Colonic mucosa (tissue), 4 donors: ENCODE measurements at places on chromosomes 2 and 18.
A peak's percentile ranks its signal among the peaks of the same experiment; 100 is the strongest.

GRCh38 chr2:50396298-50396631, 635.7 kb downstream of the NRXN1 start:
- no peak for DNase-seq

GRCh38 chr2:222707689-222708273, 36.3 kb downstream of the MOGAT1 start:
- no peak for DNase-seq

- peak; percentile 56 for DNase-seq
Measured at GRCh38 chr2:198296665-198297308, 492.4 kb downstream of the PLCL1 start.

DNA sequence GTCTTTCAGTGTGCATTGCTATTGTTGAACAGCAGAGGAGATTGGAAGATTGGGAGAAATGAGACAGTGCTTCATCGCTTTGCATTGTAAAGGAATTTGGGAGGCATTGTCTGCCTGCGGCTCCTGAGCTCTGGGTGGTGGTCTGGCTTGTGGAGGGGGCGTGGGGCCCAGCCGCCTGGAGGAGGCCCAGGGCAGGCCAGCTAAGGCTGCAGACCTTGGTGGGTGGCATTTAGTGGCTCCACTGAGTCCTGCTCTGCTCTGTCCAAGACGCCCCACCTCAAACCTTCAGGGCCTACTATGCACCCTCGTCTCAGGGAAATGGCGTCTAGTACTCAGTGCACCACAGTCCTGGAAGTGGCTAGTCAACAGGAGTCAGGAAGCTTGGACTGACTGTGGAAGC, 5.7 kb upstream of the HS1BP3 start:
- DNase-seq = no peak

DNA sequence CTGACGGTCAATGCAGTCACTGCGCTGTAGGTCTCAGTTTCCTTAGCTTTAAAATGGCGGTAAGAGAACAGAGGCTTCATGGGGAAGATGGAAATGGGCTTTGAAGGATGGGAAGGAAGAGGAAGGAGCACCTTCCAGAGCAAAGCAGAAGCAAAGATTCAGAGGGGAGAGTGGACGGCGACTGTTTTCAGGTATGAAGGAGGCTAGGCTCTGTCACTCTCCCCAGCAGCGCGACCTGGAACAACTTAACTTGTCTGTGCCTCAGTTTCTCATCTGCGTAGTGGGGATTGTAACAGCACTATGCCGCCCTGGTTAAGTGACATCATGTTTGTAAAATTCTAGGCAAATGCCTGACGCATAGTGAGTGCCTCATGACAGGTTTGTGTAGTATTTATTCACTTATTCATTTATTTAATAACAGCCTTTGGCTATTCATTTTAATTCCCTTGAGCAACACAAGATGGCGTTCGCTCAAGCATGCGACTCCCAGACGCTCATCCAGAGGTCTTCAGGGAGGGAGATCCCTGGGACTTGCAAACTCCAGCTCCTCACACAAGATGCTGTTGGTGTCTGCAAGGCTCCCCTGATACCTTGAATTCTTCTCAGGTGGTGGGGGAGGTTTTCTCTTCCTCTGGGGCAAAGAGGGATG, 336.3 kb downstream of the DYSF start:
- DNase-seq = no peak

GRCh38 chr2:239760596-239760995, 264.5 kb downstream of the NDUFA10 start:
- no peak for DNase-seq

GRCh38 chr2:134079373-134079772, 174.5 kb upstream of the MGAT5 start:
- no peak for DNase-seq

GRCh38 chr2:62999905-63000304, 50.7 kb upstream of the OTX1 start:
- no peak for DNase-seq
